ENCODE measurements at places on chromosomes 1 and 21.

- no peak for DNase-seq
Measured at GRCh38 chr21:26093122-26093521, 77.4 kb downstream of the APP start.

DNA sequence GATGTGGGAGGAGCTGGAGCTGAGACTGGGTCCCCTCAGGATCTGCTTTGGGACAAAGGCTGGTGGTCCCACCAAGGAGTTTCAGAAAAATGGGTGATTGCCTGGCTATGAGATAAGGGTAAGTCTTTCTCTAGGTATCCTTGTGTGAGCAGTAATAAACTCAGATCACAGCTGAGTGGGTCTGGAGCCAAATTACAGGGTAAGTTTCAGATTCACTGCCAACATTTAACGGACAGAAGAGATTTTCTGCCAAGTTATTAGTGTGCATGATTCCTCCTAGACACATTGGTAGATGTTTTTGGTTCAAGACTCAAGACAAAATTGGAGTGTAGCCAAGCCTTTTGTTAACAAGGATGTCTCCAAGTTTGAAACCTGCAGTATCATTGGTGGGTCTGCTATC, 7.5 kb downstream of the CD1B start:
- no peak for DNase-seq

GRCh38 chr21:45469273-45470086, 64.5 kb downstream of the COL18A1 start:
- no peak for DNase-seq

- DNase-seq: no peak
Measured at GRCh38 chr1:92927870-92928269, 33.4 kb downstream of the DIPK1A start.

- no peak for DNase-seq
Measured at GRCh38 chr21:44463724-44464123, 8.4 kb downstream of the LRRC3 start.

DNA sequence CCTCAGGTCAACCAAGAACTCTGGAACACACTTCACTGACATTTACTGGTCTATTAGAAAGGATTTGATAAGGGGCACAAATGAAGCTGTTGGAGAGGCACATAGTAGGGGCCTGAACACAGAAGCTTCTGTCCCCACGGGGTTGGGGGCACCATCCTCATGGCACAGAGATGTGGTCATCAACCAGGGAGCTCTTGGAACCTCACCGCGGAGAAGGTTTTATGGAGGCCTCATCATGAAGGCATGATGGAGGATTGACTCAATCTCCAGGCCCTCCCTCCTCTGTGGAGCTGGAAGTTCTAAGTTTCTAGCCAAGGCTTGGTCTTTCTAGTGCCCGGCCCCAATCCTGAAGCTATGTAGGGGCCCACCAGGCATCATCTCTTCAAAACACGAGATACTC, 23.6 kb downstream of the MX1 start:
- no peak for DNase-seq

DNA sequence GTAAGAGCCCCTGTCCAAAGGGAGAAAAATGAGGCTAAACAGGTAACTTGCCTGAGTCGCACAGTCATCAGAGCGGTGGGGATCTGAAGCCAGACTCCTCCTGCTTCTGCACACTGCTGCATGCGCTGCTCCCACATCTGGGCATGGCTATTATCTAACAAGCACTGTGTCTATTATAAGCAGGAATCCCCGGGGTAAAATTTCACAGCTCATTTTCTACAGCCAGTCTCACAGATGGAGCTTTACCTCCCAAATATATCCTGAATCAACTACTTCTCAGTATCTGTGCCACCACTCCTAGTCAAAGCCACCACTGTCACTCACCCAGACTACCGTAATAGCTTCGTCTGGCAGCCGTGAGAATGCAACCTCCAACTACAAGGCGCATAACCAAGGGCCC, 9.8 kb downstream of the MTOR start:
- DNase-seq: no peak

DNA sequence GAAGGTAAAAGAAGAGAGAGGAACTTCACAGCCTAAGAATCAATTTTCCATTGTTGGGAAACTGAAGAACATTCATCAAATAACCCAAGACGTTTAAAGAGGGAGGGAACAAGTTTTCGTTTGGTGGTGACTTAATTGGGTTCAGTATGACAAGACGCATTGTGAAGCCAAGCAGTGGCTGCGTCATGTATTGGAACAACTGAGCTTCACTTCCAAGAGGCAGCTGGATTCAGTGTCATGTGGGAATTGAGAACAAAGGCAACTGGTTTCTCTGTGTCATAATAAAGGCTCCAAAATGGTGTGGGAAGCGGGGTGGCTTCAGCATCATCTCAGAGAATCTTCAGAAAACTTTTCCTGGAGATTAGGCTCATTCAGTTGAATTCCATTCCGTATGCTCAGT, 29.8 kb upstream of the RC3H1 start:
- no peak for DNase-seq

DNA sequence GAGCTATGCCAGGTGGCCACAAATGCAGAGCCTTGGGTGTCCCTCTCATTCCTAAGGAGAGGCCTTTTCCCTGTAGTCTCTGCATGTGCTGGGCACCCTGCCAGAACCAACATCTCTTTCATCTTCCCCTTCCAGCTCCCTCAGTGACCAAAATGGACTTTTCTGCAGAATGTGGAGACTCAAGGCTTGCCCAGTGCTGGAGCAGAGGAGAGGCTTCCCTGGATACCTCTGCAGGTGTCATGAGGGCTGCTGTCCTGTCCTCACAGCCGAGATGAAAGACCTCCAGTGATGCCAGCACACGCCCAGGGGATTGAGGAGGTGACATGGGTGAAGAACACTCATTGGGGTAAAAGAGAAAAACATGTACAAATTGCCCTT, 347.0 kb upstream of the AJAP1 start:
- DNase-seq: no peak

- no peak for DNase-seq
Measured at GRCh38 chr1:228944935-228945371, 209.7 kb downstream of the RHOU start.

DNA sequence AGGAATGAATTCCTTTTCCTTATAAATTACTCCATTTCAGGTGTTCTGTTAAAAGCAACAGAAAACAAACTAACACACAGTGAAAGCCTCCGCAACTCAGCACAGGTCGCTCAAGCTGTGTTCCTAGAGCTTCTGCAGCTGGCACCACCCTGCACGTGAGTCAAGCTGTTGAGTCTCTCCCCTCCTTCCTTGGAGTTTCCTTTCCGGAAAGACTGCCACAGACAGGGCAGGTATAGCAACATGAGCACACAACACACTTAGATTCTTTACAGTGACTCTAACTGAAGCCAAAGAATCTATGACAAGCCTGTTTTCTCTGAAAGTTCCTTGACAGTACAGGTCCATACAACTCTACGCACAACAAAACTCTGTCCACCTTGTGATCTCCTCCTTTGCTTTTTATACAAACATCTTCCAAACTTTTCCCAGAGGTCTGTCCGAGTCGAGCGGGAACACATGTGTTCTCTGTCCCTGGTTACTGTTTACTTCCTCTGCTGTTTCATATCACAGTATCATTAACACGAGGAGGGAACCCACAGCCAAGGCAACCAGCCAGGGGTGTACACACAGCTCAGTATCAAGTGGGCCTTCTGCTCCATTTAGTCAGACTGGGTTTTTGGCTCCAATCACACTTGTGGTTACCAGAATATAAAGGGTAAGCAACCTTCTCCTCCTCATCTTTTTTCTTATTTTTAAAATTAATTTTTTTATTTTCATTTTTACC, 38.7 kb upstream of the DESI2 start:
- DNase-seq: no peak

- DNase-seq: no peak
Measured at GRCh38 chr21:16863362-16863905, 649.4 kb upstream of the CXADR start.

DNA sequence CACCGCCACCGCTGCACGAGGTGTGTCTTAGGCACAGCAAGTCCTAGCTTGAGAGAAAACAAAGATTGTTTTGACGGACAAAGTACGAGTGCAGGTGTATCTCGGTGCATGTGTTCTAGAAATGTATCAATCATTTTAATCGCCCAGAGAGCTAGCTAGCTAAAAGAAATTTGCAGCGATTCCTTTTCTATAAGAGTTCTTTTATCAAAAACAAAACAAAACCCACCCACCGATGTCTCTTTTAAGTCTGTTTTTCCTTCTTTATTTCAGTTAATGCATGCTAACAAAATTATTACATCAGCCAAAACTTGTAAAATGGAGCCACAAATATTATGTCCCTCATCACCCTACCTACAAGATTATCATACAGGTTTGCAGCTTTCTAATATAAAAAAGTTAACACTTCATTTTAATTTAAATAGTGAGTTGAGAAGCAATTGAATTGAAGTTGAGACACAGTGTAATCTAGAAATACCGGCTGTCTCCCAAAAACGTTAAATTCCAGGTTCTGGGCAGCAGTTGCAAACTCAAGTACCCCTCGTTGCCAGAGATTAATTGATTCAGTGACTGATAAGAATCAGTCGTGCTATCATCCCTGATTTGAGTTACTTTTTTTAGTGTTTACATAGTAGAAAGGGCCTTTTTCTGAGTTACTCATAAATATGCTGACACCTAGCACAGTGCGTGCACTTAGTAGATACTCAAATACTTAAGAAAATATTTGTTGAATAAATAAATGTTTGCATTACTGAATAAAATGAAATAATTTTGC, 1.5 kb upstream of the SYDE2 start:
- no peak for DNase-seq
